ENCODE measurements at places on chromosomes 1 and 21.

- no peak for DNase-seq
These were observed 697 bp upstream of the C21orf91 start for GRCh38 chr21:17819877-17820229.

GRCh38 chr1:219220945-219221344 is 47.3 kb downstream of the LYPLAL1 start:
- no peak for DNase-seq

DNA sequence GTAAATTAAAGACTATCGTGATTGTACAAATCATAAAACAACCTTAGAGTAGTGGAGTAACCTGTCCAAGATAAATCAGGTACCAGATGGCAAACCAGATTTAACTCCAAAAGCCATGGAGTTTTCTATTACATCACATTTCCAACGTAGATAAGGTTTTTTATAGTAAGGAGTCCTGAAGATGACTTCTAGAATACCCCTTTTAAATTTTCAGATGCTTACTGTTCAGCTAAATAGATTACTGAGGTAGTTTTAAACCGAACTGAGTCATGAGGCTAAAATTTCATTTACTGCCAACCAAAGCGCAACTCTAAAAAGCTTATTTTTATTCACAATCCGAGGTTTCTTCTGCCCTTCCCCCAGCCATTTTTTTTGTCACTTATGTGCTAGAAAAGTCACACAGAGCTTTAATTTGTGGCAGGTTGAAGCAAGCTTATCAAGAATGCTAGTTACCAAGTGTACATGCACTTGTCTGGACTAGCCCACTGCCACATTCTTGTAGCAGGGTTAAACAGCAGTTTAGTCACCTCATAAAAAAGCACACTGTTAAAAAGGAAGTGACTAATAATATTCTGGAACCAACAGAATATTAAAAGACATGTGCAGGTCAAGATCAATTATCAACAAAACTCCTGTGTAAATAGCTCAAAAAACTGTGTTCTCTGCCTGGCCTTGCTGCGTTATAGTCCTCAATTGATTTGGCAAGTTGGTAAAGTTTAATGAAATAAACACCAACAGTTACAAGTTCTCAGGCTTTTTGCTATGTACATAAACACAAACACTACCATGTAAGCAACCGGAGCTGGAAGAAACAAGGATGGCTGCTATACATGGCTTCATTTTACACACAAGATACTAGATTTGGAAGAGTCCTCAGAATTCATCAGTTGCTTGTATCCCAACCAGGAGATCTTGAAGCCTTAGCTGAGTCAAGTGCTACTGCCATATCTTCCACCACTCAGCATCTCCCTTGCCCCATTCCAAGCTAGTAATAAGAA is 180.3 kb upstream of the DMRTA2 start:
- DNase-seq, result peak; percentile 13

- DNase-seq, result no peak
These were observed 84.2 kb upstream of the SLC2A1 start for GRCh38 chr1:43042773-43043457.

- DNase-seq, result no peak
These were observed 17.4 kb downstream of the TFAP2E start for GRCh38 chr1:35590476-35591040.

GRCh38 chr1:41481109-41481775 is 3.2 kb downstream of the EDN2 start:
- DNase-seq, result no peak

DNA sequence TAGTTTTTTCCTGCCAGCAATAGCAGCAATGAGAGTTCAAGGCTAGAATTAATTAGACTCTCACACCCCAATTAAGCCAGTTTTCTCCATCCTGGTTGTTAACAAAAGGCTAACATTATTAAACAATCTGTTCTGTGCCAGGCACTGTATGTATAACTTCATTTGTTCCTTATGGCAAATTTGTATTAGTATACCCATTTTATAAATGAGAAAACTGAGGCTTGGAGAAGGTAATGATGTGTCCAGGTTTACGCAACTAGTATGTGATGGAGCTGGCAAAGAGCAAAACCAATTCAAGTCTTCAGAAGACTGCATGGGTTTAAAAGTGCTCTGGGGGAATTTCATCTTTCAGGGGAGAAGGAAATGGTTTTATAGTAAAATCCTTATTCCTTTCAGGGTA is 38.3 kb upstream of the SLC9A1 start:
- DNase-seq, result no peak

GRCh38 chr1:14435368-14436023 is 163.0 kb upstream of the KAZN start:
- DNase-seq, result no peak

DNA sequence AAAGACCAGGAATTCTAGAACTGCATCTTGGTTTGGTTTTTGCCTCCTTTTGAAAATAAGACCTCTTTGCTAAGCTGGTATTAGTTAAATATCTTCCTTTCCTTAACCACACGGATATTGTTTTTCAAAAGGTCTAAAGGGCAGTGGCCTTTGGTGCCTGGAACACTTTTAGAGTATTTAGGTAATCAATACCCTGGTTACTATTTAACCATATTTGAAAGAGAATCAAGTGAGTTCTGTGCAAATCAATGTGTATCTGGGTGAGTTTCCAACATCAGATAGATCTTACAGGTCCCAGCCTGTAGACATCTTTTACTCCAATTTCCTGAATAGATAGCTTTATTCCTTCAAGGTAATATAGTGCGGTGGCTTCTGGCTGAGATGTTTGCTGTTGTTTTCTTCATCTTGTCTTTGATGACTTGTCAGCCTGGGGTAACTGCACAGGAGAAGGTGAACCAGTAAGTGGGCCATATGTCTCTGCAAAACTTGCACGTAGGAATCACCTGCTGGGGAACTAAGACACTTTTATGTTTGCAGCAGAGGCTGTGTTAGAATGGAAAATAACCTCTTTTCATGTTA is at the start of gene C8A:
Gene C8A, plus strand, starts transcription at position 277 of the 579 bp plus-strand sequence. Its CDS starts 105 bp downstream, at position 382.
- no peak for DNase-seq

DNA sequence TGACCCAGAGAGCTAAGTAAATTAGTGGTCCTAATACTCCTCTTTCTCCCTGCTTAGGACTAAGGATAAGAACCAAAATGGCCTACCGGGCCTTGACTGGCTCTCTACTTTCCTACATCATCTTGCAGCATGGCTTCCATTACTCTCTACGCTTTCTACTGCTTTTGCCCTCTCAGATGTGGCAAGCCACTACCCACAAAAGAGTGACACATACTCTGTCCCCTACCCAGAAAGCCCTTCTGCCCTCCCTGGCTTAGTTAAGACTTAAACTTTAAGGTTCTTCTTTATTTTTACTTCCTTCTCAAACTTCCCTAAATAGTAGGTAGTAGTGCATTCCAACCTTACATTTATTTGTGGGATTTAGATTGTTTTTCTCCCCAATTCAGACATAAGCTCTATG is 228.1 kb downstream of the TPR start:
- DNase-seq, result no peak

DNA sequence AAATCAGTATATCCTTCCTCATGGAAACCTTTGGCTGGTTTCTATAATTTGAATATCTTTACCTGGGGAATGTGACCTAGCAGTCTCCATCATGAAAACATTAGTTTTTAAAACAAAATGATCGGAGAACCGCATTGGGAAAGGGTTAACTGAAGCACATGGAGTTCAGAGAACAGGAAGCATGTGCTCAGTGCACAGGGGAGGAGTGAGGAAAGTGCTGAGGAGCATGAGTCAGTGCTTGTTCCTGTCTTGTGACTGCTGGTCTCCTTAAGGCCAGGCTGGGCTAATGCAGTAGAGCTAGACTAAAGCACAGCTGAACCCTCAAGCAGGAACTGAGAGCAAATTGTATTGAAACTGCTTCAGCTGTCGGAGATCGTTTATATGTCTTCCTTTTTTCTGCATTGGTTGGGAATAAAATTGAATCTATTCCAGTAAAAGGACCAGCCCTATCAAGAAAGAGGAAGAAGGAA is 5.8 kb downstream of the IFI16 start:
- DNase-seq, result no peak

GRCh38 chr1:111856411-111857185 is 100.9 kb downstream of the DDX20 start:
- peak; percentile 8 for DNase-seq

DNA sequence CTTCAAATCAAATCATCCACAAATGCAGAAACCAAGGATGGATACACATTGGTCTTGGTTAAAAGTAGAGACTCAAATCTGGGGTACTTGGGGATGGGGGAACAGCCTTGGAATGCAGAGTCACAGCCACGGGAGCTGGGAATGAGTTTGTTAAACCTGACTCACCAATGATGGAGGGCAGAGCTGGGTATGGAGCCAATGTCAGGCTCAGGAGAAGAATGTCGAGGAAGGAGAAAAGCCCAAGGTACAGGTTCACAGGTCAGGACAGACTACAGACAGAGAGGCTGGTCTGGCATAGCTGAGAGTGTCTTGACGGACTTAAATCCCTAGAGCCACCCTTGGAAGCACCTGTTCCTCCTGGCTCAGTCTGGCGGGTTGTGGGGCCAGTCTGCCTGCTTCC is 237.6 kb downstream of the NTNG1 start:
- DNase-seq, result no peak

GRCh38 chr1:2987773-2988172 is 33.5 kb upstream of the ACTRT2 start:
- no peak for DNase-seq

DNA sequence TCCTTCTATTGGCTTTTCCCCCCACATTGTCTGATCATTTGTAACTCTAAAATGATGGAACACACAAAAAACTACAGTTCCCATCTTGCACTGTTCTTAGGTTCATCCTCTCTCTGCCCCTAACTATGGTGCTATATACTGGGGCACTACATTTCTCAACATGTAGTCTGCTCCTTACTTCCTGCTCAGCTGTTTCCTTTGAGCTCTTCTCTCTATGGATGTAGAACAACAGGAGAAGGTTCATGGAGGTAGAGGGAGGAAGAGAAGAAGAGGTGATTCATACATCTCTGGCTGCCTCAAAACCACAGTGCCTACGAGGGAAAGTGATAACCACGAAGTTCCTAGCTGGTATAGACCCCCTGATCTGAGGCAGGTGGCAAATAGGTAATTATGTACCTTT is 7.0 kb upstream of the C1orf146 start:
- peak; percentile 4 for DNase-seq

DNA sequence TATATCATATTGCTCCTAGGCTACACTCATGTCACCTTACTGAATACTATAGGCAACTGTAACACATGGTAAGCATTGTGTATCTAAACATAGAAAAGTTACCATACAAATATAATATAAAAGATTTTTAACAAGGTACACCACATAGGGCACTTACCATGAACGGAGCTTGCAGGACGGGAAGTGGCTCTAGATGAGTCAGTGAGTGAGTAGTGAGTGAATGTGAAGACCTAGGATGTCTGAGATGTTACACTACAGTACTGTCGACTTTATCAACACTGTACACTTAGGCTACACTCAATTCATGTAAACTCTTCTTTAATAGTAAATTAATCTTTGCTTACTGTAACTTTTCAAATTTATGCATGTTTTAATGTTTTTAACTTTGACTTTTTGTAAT is 81.0 kb upstream of the PLD5 start:
- DNase-seq, result no peak

GRCh38 chr1:33975961-33976360 is 112.1 kb downstream of the HMGB4 start:
- no peak for DNase-seq

DNA sequence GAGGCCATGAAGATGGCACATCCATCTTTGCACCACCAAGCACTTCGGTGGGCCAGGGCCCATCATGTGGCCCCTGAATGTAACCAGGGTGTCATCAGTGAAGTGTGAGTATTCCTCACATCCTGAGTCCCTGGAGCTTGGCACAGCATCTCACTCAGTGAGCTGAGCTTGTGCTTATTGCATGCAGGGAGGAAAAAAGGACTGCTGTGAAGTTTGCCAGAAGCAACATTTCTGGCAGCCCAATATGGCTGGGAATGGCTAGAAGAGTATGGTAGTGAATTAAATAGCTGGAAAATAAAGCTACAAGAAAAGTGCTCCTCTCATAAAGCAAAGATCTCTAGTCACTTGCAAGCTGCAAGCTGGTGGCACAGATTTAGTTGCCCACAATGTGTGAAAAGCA is 109.3 kb downstream of the TNFSF18 start:
- no peak for DNase-seq

DNA sequence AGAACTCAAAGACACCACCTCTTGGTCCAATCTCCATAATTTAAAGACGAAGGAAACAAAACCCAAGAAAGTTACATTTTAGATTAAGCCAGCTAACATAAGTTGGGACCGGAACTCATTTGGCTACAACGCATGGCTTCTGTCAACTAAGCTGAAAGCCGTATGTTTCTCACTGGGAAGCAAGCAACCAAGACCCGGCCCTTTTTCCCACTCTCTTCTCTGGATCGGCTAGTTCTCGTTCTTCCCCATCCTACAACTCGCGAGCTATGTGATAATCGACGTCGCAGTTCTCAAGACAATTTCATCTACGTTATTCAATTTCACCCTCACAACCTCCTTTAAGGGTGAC is 601 bp downstream of the CCT8 start:
- DNase-seq, result no peak

- no peak for DNase-seq
These were observed 294.1 kb upstream of the RUNX1 start for GRCh38 chr21:35343046-35343819.

- peak; percentile 14 for DNase-seq
These were observed 160.8 kb upstream of the ARHGEF16 start for GRCh38 chr1:3293563-3294080.

- no peak for DNase-seq
These were observed 339.3 kb upstream of the NR5A2 start for GRCh38 chr1:199688133-199688676.

GRCh38 chr1:231151811-231152210 is 10.0 kb upstream of the TRIM67 start:
- DNase-seq, result no peak

DNA sequence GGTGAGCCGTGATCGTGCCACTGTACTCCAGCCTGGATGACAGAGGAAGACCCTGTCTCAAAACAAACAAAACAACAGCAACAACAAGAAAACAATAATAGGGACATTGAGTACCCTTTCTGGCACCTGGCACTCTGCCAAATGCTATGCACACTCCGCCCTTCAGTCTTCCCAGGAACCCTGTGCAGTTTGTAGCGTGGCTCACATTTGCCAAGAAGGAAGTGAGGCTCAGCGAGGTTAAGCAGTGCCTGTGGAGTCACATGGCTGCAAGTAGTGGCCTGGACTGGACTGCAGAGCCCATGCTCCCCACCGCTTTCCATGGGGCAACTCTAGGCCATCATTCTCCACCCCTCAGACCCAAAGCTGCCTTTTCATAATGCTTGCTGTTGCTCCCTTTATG is 5.3 kb upstream of the EVA1B start:
- DNase-seq, result no peak
